RPMI8226 (cell line): ENCODE measurements at places on chromosomes 12 and 14.

GRCh38 chr12:32399370-32400113, at the start of gene FGD4:
Gene FGD4 (plus strand): TSS chr12:32399558.
- DNase-seq, result peak; percentile 89

- DNase-seq, result no peak
Observed at GRCh38 chr12:62960324-62960723, 25.4 kb upstream of the PPM1H start.

GRCh38 chr14:80385336-80385735, 174.0 kb upstream of the DIO2 start:
- DNase-seq, result no peak

GRCh38 chr12:99042226-99042625, 397.1 kb downstream of the APAF1 start:
- DNase-seq, result no peak

GRCh38 chr12:4276524-4277204, 3.1 kb downstream of the CCND2 start:
- peak; percentile 95 for DNase-seq

DNA sequence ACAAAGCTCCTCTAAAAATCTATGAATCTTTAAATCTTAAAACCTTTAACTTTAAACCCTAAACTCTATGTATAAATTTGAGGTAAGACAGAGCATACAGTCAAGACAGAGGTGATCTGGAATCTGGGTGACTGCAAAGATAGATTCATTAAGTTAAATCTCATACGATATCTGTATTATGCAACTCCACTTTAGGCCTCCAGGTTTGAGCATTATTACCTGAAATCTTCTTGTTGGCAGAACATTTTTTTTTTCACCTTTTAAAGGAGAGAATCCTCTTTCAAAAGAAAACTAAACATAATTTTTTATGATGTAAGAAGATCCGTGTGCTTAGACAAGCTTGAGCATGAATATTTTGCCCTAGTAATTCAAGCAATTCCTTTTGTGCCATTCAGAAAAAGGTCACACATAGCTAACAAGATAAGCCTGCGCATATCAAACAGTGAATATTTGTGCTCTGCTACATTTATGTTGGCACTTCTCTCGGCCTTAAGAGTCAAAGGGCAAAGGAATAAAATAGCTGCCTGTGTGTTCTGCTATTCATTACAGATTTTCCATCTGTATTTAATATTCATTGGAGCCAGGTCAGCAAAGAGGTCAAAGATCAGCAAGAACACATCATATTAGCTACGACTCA, 163.3 kb downstream of the TMTC3 start:
- DNase-seq, result no peak

DNA sequence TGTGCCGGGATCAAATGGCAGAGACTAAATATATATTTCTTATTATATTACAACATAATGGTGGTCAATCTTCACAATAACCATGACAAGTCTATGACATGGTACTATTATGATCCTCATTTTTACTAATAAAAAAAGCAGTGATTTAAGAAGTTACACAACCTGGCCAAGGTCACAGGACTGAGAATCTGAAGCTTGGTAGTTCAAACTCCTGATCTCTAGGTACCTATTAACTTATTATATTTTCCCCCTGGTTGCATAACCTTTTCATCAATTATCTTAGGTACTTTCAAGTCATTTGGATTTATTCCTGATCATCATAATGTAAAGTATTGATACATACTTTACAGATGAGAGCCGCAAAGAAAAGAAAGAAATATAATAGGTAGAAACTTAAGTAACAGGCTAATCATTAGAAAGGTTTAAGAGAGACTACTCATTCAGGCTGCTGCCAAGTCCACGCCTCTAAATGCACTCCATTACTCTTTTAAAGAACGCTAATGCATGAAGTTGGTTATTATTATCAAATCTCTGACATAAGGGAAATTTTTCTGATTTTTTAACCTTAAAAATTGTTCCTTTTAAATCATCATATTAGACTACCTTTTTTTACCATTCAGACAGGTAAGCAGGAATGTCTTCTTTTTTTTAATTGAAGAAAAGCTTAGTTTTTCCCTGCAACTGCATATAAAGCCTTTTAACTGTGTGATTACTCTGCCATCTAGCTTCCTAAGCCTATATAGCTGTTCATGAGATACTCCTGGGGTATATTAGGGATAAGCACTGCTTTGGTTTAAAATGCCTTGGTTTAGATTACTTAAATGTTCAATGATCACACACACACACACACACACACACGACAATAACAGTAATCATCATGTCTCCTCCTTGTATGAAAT, 35.6 kb downstream of the RPS29 start:
- no peak for DNase-seq

DNA sequence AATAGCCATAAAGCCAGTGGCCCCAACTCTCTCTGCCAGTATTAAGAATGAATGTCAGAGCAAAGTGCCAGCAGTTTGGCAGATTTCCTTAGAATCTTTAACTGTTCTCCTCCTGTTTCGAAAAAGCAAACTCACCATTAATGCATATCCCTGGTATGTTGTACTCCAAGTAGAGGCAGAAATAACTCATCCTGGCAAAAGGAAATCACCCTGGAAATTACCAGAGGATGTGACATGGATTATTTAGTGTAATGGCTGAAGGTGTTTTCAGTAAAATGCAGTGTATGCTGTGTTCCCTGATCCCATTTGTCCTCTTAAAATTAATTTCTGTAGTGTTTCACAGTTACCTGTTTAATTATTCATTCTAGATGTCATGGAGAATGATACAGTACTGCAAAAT, 105.3 kb downstream of the PDZRN4 start:
- no peak for DNase-seq

- DNase-seq, result no peak
Observed at GRCh38 chr12:92740411-92740810, 37.6 kb downstream of the PLEKHG7 start.

DNA sequence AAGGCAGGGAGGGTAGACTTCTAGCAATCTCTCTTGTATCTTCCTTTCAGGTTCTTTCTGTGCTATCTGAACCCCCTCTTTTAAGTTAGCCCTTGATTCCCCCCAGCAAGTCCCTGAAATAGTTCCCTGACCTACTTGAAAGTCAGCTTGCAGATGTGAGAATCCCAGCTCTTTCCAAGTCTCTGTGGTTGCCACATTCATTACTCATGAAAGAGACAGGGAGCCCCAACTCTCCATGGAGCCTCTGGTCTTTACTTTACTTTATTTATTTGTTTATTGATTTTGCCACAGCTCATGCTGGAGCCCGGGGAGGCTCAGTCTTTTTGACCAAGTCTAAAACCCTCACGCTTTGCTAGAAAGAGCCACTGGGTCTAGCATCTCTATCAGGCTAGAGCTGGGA, 193.6 kb upstream of the FAR2 start:
- no peak for DNase-seq

DNA sequence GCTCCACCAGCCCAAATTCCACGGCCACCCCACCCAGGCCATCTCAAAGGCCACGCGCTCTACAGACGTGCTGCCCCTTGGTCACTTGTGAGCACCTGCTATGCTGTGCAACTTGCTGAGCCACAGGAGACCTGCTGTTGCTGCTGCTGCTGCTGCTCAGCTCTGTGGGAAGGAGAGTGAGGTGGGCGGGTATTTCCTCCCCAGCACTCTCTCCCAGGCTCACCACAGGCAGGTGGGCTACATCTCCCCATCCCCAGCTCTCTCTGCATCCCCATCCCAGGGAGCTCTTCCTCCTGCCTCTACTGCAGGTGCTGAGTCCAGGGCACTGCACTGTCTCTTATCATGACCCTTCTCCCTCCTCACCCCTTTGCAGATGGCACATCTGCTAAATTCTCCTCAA, 306.9 kb downstream of the BCL11B start:
- no peak for DNase-seq

GRCh38 chr14:102560458-102561261, 31.8 kb upstream of the RCOR1 start:
- peak; percentile 78 for DNase-seq

DNA sequence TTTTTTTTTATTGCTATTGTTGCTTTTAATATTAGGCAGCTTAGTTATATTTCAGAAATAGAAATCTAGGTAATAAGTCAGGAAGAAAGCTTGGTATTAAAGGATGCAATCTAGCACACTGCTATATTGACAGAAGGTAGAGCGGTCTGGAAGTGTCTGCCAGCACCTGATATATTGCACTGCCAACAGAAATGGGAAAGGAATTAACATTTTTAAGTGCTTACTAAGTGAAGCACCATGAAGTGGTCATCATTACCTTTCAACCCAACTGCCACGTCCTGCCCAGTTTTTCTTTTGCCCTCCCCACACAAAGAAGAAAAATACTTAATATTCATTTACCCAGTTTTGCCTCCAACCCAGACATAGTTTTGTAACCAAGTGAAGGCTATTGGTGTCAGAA, 163.5 kb downstream of the KITLG start:
- DNase-seq, result no peak

DNA sequence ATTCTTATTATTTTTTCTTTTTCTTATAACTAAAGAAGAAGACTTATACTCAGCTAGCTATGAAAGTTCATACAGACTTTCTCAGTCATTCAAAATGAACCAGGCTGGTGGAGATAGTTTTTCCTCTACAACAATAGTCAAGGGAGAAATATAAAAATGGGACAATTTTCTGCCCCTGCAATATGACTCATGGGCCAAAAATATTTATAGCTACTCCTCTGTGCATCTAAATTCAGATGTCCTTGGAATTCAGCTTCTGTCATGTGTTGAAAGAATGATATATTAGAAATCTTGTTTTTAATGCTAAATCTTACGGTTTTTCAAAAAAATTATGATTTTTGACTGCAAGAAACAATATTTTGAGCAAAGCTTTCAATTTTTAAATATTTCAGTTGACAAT, 237.2 kb upstream of the SYT10 start:
- DNase-seq, result no peak

- no peak for DNase-seq
Observed at GRCh38 chr12:49825971-49826421, 2.2 kb downstream of the NCKAP5L start.

- DNase-seq, result peak; percentile 40
Observed at GRCh38 chr12:100741084-100741711, 53.4 kb upstream of the ANO4 start.

GRCh38 chr14:100303925-100304324, 2.3 kb downstream of the SLC25A29 start:
- DNase-seq, result no peak

DNA sequence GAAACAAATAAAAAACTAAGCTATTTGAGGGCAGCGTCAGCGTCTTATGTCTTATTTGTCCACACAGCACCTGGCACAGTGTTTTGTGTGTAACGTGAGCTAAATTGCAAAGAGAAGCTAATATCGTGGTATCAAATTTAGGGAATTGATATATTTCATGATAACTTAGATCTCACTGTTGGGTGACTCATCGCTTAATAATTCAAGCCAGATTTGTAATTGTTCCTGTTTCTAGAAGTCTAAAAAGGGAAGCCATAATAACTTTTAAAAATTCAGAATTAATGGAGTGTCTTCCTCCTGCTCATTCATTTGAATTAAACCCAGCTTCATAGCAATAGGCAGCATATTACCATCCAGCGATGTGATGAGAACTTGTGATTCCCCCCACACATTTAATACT, 214.7 kb downstream of the PDZRN4 start:
- no peak for DNase-seq

GRCh38 chr12:79098530-79098929, 234.0 kb downstream of the SYT1 start:
- peak; percentile 12 for DNase-seq

DNA sequence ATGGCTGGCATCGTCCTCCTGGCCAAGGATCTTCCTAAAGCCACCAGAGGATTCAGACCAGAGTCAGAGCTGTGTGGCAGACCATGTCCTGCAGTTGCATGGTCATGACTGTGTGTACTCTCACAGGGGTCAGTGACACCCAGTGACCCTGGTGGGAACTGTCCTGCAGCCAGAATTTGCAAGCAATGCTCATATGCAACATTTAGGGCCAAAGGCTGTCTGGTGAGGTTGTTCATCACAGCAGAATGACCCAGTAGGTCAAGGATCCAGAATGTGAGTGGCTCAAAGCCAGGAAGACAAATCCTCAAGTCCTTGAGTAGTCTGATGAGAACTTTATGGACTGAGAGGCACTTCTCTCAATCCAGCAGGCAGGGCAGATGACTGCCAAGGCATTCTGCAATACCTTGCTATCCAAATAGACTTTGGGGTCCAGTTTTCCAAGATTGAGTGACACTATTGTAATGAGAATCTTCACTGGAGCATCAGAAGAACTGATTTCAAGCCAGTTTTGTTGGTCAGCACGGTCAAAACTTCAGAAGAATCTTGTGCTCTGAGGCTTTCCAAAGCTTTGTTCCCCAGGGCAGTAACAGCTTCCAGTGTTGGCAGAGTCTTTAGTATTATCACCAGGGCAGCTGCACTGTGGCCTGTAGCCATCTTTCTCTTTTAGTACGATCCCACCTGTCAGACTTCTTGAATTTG, 122.0 kb downstream of the PTCSC3 start:
- DNase-seq, result no peak

- DNase-seq, result no peak
Observed at GRCh38 chr12:113198296-113198695, 12.8 kb downstream of the RITA1 start.

GRCh38 chr12:112677050-112677765, 114.3 kb upstream of the RPH3A start:
- no peak for DNase-seq

DNA sequence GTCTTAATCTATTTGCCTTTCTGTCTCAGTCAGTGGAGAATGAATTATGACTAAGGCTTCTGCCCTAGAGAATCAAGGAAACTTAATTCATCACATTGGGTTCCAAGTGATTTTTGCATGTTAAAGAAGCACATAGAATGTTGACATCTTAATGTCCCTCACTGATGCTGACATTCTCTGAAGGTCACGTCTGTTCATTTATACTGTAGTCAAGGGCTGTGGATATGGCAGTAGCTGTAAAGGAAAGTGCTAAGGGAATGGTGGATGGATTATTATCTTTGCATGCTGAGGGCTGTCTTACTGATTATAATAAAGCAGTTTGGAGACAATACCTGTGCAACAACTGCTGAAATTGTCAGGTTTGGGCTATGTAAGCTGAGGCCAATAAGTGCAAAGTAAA, 161.2 kb downstream of the PLCZ1 start:
- no peak for DNase-seq

- DNase-seq, result no peak
Observed at GRCh38 chr12:7134396-7135166, 4.4 kb downstream of the CLSTN3 start.

DNA sequence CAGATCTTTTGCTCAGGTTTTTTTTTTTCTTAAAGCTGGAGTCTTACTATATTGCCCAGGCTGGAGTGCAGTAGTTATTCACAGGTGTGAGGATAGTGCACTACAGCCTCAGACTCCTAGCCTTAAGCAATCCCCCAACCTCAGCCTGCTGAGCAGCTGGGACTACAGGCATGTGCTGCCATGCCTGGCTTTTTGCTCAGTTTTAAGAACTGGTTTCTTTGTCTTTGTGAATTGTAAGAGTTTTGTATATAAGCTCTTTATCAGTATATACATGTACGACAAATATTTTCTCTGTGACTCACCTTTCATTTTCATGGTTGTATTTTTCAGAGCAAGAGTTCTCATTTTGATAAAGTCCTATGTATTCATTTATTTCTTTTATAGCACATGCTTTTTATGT, 33.3 kb upstream of the C2CD5 start:
- no peak for DNase-seq
